ENCODE measurements at places on chromosomes 5 and 9.

DNA sequence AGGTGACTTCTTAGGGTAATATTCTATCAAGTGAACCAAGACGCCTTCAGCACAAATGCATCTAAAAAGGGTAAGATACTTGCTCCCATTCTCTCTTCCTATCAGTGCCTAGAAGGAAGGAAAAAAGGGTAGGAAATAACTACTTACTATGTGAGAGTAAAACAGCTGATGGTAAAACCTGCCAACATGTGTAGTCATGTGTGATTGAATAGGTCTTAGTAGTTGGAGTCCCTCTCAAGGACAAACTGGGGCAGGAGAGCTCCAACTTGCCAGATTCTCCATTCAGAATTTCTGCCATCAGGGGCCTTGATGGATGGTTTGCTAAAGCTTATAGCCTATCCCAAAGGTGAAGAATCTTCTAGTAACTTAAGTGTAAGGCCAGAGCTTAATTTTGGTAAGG lies 5.2 kb downstream of the TSC1 start:
- no peak for DNase-seq

DNA sequence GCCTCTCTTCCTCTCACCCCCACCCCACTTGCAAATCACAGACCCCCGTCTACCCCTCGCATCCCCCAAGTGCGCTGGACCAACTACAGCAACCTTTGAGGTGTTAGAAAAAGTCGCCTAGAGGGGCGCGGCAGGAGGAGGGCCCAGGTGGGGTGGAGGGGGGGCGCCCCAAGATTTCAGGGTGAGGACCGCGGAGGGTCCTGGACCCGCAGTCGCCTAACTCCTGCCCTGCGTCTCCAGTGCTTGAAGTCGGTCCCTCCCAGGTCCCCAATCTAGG lies 379 bp upstream of the EGFLAM start:
- DNase-seq = no peak

DNA sequence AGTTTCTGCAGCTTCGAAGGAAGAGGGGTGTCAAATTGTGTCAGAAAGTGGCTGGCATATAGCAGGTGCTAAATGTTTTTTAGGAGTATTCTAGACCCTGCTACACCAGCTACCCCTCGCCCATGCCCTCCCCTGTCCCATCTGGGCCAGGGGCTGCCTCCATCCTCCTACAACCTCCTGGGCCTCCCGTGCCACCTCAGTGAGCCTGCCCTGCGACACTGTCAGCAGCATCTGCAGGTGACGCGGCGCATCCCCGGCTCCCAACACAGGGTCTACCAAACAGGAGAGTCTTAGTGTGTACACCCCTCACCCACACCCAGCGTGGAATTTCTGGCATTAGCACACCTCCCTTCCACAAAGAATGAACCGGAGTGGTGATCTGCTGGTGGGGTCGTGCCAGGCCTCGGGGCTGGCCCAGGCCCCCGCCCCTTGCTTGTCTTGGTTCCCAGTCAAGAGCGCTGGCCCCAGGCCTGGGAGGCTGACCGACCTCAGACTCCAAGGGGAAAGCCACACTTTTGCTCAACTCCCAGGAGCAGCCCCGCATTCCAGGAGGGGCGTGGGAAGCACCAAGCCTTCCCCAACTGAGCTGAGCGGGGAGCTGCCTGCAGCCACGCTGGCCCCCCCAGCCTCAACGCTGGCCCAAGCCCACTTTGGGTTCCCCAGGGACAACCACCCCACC lies 55.2 kb downstream of the NEURL1B start:
- DNase-seq = no peak

DNA sequence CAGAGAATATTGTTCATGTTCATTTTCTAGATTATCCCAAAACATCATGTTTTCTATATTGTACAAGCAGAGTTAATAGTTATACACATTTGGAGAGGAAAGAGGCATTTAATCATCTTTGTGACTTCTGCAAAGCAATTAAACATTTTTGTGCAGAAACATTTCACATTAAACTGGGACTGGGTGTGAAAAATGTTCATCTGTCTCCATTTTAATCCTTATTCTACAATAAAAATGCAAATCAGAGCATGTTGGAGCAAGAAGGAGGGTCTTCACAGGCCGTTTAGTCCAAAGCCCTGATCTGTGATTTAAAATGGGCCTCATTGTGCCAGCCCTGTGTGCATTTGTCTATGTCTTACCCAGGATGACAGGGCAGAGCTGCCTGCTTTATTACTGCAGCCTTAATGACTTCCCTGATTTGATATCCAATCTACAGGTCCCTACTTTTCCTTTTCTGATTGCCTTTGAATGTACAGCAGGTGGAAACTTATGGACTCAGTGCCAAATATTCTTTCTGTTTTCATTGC lies 183.5 kb downstream of the CAVIN4 start:
- DNase-seq = no peak

- no peak for DNase-seq
Observed at GRCh38 chr9:78934880-78935279, 636.9 kb upstream of the TLE4 start.

GRCh38 chr9:22241024-22241423 lies 205.6 kb upstream of the DMRTA1 start:
- DNase-seq = no peak

DNA sequence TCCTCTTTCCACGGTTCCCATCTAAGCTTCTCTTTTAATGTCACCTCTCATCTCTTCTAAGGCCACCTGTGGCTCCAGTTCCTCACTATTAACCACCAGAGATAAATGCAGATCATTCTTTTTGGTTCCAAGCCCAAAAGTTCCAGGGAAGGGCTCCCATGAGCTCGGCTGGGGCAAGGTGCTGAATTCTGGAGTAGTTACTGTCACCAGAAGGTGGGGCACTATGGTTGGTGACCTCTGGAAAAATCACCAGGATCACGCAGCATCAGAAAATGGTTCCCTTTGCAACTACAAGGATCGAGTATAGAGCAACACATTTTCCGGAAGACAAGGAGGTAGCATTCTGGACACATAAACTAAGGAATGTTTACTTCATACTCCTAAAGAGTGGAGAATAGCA lies 528.7 kb upstream of the DAP start:
- DNase-seq = no peak

DNA sequence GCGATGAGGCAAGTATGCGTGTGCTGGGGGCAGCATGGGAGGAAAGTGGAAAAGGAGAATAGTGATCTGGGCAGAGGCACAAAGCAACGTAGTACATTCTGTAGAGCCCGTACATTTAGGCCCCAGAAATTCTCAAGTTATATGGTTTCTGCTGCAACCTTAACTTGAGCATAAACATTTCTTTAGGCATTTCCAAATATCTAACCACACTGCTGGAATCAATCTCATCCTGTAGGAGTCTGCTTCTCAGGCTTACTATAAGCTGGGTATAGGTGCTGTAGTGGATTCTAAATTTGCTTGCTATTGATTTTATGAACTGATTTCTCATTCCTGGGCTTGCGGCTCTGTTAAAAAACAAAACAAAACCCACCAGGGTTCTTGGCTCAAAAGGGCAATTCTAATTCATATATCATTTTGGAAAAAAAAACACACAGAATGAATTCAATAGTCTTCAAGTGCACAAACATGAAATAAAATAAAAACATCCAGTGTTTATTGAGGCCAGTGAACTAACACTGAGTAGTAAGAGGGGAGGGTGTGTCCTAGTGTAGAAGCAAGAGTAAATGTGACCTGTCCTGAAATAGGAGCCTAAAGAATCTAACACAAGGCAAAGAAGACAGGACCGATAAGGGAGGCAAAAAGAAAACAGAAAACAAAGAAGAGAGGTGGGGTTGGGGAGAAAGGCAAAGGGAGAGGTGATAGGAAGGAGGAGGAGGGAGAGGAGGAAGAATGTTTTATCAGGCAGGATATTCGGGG lies 145.5 kb upstream of the LHFPL2 start:
- no peak for DNase-seq

GRCh38 chr5:15948190-15948589 lies 231.4 kb downstream of the MARCHF11 start:
- no peak for DNase-seq

DNA sequence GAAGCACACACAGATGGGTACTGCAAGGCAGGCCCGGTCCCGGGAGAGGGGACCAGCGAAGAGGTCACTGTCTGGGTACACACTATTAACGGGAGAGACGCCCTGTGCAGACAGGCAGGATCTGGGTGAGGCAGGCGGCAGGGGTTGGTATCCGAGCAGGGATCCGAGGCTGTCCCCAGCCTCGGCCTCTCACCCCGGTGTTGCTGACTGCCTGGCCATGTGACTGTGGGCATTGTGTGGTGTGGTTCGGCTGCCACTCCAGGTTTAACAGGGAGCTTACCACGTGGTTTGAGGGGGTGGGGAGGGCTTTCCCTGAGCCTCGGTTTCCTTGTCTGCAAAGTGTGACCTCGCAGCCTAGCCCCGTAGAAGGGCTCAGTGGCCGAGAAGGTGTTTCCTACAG lies 11.1 kb upstream of the RALGDS start:
- no peak for DNase-seq

DNA sequence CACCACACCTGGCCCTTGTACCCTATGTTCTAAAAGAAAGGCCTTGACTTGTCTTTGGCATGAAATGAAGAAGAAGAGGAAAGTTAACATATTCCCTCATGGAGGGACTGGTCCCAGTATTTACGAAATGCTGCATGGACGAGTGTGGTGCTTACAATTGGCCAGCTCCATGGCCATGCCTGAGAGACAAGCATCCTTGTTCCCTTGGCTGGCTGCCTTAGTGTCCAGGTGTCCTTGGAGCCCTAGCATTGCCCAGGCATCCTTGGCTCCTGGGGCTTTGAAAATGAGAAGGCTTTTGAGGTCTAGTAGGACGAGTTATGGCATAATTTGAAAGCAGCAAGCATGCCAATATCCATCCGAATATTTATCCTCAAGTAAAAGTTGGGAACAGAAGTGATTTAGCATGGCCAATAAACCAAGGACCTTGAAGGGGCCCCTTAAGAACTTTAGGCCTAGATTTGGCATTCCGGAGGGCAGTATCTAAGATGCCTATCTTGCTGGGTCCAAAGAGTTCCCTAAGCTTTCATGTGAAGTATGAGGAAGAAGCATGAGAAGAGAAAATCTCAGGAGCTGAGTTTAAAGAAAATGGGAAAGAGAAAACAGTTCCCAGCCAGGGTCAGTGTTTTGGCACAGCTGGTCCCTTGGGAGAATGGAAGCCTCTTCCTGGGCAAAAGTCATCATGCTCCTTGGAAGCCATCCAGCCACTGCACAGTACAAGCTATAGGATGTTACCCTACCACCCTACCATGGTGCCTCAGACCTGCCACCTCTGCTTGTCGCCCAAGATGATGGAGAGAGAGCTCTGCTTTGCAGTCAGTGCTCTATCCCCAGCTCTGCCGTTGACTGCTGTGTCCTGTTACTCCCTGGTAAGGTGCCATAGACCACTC lies 91.0 kb downstream of the AOPEP start:
- DNase-seq = no peak

DNA sequence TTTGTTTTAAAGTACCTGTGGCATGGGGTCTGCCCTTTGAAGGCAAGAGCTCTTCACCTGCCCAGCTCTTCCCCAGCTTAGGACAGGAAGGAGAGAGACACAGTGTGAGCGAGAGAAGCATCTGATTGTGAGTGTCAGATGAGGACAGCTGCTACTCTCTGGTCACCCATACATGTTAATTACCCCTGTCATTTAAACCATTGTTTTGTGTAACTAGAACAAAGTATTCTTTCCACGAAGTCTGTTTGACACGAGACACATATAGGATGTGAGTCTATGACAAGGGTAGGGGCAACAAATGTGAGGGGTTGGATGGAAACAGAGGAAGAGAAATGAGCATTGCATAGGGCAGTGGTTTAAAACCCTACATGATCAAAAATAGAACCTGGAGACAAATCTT lies 3.0 kb upstream of the CD274 start:
- no peak for DNase-seq

GRCh38 chr5:154236-154635 lies 37.1 kb upstream of the LRRC14B start:
- no peak for DNase-seq

GRCh38 chr9:136562746-136563495 lies 17.1 kb upstream of the NOTCH1 start:
- DNase-seq = no peak

DNA sequence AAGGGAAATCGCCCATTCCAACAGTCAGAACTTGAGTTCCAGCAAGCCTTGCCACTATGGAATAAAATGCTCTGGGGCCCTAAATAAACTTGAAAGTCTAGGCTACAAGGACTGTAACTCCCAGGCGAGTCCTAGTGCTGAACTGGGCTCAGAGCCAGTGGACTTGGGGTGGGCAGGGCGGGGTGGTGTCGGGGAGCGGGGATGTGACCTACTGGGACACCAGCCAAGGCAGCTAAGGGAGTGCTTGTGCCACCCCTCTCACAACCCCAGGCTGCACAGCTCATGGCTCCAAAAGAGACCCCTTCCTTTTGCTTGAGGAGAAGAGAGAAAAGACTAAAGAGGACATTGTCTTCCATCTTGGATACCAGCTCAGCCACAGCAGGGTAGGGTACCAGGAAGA lies 61.5 kb downstream of the MEIKIN start:
- no peak for DNase-seq

DNA sequence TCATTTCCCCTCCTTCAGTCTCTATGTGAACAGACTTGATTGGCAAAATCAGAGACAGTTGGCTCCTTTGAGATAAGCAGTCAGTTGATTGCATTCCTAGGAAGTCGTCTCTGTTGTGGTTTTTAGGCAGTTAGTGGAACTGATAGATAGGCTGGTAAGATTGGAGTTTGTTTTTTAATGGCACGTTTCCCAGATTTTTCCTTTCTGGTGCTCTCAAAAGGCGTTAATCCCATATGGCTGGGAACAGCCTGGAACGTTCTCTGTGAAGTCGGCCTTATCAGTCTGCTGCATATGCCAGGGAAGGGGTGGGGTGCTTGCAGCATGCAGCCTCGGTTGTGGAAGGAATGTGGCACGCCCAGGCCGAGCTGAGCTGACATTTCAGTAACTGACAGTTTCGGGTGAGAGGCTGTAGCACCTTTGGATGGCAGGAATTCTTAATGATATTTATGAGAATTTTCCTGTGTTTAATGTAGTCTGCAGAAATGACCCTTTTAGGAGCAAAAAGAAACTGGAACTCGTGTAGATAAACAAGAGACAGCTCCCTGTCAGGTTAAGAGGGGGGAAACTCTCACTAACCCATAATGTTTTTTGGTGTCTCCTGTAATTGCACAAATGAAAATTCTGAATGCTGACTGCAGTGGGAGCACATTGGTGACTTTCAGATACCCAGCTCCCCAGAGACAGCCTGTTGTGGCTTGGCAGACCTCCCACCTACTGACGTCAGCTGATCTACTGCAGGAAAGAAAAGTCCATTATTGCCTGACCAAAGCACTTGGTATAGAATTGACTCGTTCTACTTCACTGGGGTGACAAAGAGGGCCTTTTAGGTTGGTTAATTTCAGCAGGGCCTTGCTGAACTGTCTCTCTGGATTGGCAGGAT lies 6.3 kb downstream of the SPTAN1 start:
- DNase-seq = peak; percentile 91

DNA sequence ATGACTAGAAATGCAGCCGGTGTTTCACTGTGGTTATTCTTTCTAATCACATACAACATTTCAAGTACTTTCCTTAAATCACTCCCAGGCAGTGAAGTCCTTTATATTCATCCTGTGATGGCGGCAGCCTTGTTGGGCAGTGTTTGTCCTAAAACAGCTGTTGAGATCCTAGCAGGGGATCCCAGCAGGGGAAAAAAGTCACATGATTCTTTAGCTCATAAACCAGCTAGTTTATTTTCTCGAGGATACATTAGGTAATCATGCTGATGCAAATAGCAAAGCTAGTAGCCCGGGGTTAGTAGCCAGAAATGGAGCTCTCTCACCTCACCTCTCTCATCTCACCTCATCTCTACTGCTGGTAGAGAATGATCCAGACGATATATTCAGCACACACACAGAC lies 70.5 kb downstream of the FOXD1 start:
- DNase-seq = no peak

GRCh38 chr5:39220280-39221030 lies 1.1 kb upstream of the FYB1 start:
- DNase-seq = no peak

All from stimulated activated naive CD8-positive, alpha-beta T cell treated with anti-CD3 and anti-CD28 coated beads, Interleukin-15, amount 100 ng/mL, for 72 hours (primary cell).